Left lung (tissue), 14 donors: ENCODE measurements at places on chromosomes 2 and 18. TPM values are rescaled to one million over a fixed set of nuclear protein-coding genes. Genes with fewer than 3 reads are reported as not detected.

- DNase-seq: no peak
Observed at GRCh38 chr2:54574107-54574859, 118.2 kb downstream of the SPTBN1 start.

DNA sequence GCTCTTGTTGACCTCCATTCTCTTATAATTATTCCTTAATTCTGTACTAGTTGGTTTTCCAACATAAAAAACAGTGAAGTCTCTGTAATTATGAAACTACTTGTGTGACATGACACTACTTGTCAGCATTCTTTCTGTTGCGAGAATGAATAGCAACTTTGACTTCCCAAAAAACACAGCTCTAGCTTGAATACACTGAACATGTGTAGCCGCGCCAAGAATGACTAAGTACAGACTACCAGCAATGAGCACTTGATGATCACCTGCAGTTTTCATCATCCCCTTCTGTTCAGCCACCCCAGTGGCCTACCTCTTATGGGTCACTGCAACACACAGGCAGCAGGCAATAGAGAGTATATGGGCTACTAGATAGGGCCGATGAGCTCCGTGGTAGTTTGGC is 229.3 kb downstream of the TGIF1 start:
- DNase-seq: no peak

GRCh38 chr2:116669782-116670181 is 1144.7 kb upstream of the DDX18 start:
- no peak for DNase-seq

- DNase-seq: no peak
Observed at GRCh38 chr18:45551142-45551815, 64.0 kb upstream of the SLC14A2 start.

Gene RAPGEF4
- polyA plus RNA-seq: 11.0 TPM

Gene DSC3
- 0.14 TPM for polyA plus RNA-seq

Gene OTOS
- not detected for polyA plus RNA-seq

GRCh38 chr2:239626961-239627592 is 226.3 kb upstream of the HDAC4 start:
- no peak for DNase-seq

DNA sequence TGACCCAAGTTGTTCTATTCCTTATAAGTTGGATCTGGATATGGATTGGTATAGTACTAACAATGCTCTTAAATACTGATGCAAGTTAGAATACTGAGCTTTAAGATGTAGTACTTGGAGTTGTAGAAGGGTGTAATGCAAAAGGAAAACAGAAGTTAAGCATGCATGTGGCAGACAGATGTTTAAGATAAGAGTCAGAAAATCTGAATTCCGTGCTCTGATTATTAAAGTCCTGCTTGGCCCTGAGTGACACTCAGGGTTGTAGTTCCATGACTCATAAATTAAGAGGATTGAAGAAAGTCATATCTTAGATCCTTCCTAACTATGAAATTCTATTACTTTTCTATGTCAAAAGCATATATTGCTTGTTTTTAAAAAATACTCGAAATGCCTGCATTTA is 250.6 kb downstream of the RPRM start:
- DNase-seq: no peak

Gene CAVIN2
- 121 TPM for polyA plus RNA-seq

Gene SLC9A4
- polyA plus RNA-seq: 0.06 TPM

DNA sequence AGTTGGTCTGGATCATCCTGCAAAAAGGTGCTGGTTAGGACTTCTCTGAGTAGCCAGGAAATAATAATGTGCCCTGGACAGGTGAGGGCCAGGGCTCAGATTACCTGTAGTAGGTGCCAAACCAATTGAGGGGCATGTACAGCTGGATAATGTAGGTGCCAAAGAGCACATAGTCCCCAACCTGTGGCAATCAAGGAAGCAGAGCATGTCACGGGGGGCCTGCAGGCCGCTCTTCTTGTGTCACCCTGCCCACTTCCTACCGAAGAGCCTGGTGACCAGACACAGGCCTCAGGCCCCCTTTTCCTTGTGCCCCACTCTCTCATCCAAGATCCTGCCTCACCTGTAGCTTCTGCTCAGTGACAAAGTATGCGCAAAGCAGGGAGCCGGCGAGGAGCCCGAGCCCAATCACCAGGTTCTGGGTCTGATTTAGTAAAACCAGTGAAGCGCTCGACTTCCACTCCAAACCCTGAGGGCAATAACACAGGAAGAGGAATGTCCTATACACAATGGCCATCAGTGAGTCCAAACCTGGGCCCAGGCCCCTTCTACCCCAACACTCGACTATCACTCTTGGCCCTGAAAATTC is 5.2 kb downstream of the ABCB6 start:
- DNase-seq: no peak

Gene RASGRP3
- polyA plus RNA-seq: 34.4 TPM

GRCh38 chr18:6601241-6601640 is 128.3 kb upstream of the ARHGAP28 start:
- no peak for DNase-seq
